Stimulated activated CD4-positive, alpha-beta T cell treated with anti-CD3 and anti-CD28 coated beads, Interleukin-15, amount 100 ng/mL, for 1 hour (primary cell): ENCODE measurements at places on chromosomes 13 and 19.
A peak's percentile ranks its signal among the peaks of the same experiment; 100 is the strongest.

GRCh38 chr19:49497047-49497788, 984 bp downstream of the RPS11 start:
- peak; percentile 49 for DNase-seq

DNA sequence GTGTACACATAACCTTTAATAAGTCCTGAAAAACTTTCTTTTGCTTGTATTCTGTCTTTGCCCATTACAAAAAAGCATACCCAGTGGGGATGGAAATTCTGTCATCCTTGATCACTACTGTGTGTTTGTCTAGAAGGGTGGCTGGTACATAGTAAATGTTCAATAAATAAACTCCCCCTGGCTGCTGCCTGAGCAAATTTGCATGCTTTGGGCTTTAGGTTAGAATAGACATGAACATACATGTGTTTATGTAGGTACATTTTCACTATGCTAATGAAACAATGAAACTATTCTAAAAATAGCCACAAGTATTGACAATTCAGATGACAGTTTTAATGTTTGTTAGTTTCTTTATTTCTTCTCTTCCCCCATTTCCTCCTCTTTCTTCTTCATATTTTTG, 36.1 kb downstream of the TNFSF13B start:
- no peak for DNase-seq

GRCh38 chr19:49983645-49984229, 22.8 kb upstream of the SIGLEC11 start:
- DNase-seq: peak; percentile 66

- no peak for DNase-seq
These were observed 110.5 kb downstream of the ZDHHC20 start for GRCh38 chr13:21348488-21349120.

- DNase-seq: no peak
These were observed 1796.5 kb upstream of the MIR17HG start for GRCh38 chr13:89550938-89551337.

DNA sequence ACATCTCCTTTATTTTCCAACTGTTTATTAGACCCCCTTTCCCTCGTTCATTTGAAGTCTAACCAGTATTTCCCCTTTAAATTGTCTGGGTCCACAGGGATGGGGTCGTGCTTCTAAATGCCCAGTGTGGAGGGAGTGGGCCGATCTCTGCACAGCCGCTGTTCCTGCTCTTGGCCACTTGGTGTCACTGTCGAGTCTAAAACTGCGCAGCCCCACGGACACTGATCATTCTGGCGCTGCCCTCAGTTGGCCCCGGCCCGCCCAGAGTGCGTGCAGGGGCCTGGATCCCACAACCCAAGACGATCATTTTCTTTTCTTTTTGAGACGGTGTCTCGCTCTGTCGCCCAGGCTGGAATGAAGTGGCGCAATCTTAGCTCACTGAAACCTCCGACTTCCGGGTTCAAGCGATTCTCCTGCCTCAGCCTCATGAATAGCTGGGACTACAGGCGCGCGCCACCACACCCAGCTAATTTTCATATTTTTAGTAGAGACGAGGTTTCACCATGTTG, 12.0 kb downstream of the WDR88 start:
- peak; percentile 29 for DNase-seq

DNA sequence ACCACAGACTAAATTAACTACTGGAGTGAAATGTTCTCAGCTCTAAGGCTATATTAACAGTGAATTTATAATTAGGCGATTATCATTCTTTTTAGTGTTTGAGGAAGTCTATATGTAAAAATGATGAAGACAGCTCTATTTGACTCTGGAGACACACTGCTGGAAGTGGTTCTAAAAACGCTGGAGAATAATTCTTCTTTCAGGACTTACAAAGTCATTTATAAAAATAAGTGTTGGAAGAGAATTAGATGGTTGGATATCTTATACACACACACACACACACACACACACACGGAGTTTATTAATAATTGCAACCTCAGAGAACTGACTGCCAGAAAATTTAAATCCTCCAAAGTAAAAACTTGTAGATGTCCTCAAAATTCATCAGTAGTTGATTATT, 1171.3 kb downstream of the EFNB2 start:
- no peak for DNase-seq

DNA sequence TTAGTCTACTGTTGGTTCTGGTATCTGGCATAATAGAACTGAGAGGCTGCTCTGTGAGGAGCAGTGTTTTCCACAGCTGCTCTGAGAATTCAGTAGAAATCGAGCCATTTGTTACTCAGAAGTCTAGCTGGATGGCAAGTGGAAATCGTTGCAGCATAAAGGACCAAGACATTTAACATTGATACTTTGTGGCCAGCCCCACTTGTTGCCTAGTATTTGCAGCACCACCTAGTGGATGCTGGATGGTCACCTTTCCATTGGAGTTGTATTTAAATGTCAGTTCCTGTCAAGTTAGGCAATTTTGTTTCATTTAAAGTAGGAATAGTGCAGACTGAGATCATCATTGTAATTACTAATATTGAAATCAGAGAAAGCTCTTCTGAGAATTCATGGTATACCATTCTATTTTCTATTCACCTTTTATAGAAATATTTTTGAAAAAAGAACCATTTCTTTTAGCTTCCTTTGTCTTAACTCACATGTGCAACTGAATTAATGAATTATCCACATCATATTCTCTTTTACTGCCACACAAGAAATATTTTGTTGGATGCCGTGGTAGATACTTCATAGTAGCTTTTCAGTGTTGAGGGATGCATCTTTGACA, 64.6 kb downstream of the PDS5B start:
- DNase-seq: no peak

DNA sequence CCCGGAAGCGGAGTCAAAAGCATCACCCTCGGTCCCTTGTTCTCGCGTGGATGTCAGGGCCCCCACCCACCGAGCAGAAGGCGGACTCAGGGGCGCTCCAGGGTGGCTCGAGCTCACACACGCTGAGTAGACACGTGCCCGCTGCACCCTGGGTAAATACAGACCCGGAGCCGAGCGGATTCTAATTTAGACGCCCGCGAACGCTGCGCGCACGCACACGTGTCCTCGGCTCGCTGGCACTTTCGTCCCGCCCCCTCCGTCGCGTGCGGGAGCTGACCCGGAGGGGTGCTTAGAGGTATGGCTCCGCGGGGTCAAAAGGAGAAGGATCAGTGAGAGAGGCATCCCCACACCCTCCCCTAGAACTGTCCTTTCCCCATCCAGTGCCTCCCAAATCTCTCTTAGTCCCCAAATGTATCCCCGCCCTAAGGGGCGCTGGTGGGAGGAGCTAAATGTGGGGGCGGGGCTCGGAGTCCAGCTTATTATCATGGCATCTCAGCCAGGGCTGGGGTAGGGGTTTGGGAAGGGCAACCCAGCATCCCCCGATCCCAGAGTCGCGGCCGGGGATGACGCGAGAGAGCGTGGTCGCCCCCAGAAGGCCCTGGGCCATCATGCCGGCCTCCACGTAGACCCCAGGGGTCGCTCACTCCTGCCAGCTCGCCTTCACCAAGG, 451 bp upstream of the ICAM5 start:
- DNase-seq: peak; percentile 56

- DNase-seq: no peak
These were observed 23.2 kb upstream of the GPC5 start for GRCh38 chr13:91375116-91375729.

- no peak for DNase-seq
These were observed 1.8 kb upstream of the SLC27A1 start for GRCh38 chr19:17468302-17469091.
